EH (cell line): ENCODE measurements at places on chromosomes 7 and 10.
A peak's percentile ranks its signal among the peaks of the same experiment; 100 is the strongest.

GRCh38 chr7:33129806-33130153 lies 416 bp downstream of the BBS9 start:
- peak; percentile 0 for DNase-seq

- no peak for DNase-seq
These were observed 1.3 kb downstream of the FIGNL1 start for GRCh38 chr7:50448823-50449222.

DNA sequence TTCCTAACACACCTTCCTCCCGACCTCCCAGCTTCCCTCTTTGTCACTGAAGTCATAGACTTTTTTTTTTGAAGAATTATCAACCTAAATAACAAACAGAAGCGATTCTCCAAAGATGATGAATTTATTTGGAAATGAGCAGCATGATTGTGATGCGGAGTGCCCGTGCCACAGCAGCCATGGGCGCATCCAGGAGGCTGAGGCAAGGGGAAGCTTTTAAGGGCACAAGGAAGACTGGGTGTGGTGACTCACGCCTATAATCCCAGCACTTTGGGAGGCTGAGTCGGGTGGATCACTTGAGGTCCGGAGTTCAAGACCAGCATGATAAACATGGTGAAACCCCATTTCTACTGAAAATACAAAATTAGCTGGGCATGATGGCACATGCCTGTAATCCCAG lies 16.2 kb upstream of the GIMAP8 start:
- DNase-seq: no peak

DNA sequence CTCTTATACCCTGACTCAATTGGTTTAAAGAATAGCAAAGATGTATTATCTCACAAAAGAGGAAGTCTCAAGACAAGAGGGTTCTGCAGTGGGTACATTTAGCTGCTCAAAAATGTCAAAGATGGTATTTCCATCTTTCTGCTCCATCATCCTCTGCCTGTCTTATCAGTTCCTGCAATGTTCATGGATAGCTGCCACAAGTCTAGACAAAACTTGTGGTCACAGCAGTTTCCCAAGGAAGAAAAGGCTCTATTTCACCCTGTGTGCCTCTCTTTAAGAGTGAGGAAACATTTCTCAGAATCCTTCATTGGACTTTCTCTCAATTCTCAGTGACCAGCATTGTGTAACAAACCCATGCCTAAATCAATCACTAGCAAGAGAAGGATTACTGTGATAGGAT lies 634.2 kb upstream of the AUTS2 start:
- peak; percentile 64 for DNase-seq
